Naive thymus-derived CD4-positive, alpha-beta T cell (primary cell): ENCODE measurements at places on chromosomes 7 and 10. TPM values are rescaled to one million over a fixed set of nuclear protein-coding genes. Genes with fewer than 3 reads are reported as not detected.

PKD1L1 gene
- total RNA-seq: 0.95 TPM

NANOS1 gene
- 0.10 TPM for total RNA-seq

DNA sequence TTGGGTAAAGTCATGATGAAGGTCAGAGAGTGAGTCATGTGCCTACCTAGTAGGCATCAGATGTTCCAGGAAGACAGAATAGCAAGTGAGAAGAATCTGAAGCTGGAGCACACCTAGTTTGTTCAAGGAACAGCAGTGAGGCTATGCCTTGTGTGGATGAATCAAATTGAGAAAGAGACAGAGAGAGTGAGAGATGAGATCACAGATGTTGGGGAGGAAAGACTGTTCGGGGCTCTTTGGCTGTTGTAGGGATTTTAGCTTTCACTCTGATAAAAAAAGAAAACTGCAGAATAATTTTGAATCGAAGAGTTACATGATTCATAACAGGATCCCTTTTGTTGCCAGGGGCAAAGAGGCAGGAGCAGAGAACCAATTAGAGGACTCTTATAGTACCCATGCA lies 6.3 kb downstream of the LIPF start:
- H3K27ac ChIP-seq: no peak overlapping the region
- H3K36me3 ChIP-seq: no peaks in the 10 kb centered on the region
- H3K4me1 ChIP-seq: no peaks in the 10 kb centered on the region
- H3K27me3 ChIP-seq: no peaks in the 10 kb centered on the region
- DNase-seq: no peak
- H3K4me3 ChIP-seq: no peak overlapping the region

DNA sequence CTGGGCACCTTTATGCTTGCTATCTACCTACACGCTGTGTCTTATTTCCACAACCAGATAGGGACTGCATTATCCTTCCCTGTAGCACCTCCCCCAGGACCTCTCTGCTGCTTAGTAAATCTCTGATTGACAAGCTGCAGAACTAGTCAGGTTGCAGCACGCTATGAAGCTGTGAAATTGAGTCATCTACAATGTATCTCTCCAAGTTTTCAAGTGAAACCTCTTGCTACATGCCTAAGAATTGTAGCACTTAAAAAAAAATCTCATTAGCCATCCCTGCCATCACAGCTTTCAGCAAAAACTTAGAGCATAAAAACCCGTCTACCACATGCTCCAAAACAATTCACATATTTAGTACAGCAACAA lies 69.7 kb upstream of the FGFR2 start:
- H3K4me3 ChIP-seq: no peak overlapping the region
- DNase-seq: no peak
- H3K27ac ChIP-seq: no peak overlapping the region
